ENCODE measurements at places on chromosomes 1 and 21.

- H3K36me3 ChIP-seq: no peaks in the 10 kb centered on the region
- H3K4me3 ChIP-seq: no peak overlapping the region
- no peak overlapping the region for H3K27ac ChIP-seq
Measured at GRCh38 chr1:232393010-232393409, 236.9 kb downstream of the SIPA1L2 start.

- H3K4me3 ChIP-seq: no peak overlapping the region
- no peak for DNase-seq
- no peaks in the 10 kb centered on the region for H3K27me3 ChIP-seq
- peaks cover 62% of the 10 kb centered on the region for H3K4me1 ChIP-seq
- no peak overlapping the region for H3K27ac ChIP-seq
Measured at GRCh38 chr1:87061742-87062156, 147.3 kb downstream of the HS2ST1 start.

DNA sequence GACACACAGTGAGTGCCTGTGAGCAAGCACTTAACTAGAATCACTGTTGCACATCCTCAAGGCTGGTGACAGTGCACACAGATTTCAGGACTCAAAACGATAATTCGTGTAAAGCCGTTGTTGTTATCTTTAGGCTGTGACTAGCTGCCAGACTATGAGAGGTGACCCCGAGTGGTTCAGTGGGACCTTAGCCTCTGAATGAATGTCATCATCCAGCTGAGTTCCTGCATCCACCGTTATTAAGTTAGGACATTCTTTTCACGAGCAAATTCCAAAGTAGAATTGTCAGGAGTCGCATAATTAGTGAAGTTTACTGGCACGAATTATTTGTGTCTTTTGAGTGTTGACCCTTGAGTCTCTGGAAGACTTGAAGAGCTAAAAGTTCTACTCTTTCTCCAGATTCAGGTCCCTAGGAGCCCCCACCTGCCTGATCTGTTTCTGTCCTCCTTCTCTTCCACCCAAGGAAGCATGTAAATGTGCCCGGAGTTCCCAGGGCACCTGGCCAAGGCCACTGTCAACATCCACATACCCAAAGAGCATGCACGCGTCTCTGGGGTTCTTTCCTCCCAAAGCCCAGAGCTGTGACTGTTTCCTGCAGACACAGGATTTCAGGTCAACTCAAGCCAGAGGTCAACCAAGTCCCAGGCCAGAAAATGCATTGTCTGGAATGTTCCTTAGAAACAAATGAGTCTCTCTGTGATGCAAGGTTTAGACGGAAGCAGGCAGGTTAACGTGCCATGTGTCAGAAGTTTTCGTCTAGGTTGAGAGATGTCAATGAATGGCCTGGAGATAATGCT, 207.2 kb downstream of the TOMM20 start:
- no peaks in the 10 kb centered on the region for H3K36me3 ChIP-seq
- H3K27ac ChIP-seq: no peak overlapping the region
- H3K4me1 ChIP-seq: peaks cover 20% of the 10 kb centered on the region

- H3K27me3 ChIP-seq: peaks cover 16% of the 10 kb centered on the region
- H3K36me3 ChIP-seq: no peaks in the 10 kb centered on the region
- H3K27ac ChIP-seq: no peak overlapping the region
- DNase-seq: no peak
- peaks cover 1% of the 10 kb centered on the region for H3K4me1 ChIP-seq
- no peak overlapping the region for H3K4me3 ChIP-seq
Measured at GRCh38 chr1:22263359-22263758, 120.5 kb upstream of the WNT4 start.

DNA sequence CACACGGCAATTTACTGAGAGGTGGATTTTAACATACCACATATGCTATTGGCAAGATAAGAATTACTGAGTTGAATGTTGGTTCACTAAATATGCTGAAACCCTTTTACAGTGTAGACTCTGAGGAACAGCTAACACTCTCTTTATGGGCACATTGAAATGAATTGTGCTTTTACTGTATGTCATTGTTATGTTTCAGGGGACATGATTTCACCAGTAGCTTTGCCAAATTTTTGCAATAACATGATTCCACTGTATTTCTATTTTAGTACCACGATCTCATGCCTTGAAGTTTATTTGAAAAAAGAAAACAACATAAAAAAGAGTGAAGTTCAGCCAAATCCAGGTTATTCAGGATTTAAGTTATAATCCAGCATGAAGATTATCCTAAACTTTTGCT, 188.5 kb downstream of the HLX start:
- no peaks in the 10 kb centered on the region for H3K36me3 ChIP-seq
- H3K27me3 ChIP-seq: no peaks in the 10 kb centered on the region
- H3K4me3 ChIP-seq: no peak overlapping the region
- H3K27ac ChIP-seq: no peak overlapping the region
- no peak for DNase-seq
- H3K4me1 ChIP-seq: no peaks in the 10 kb centered on the region

DNA sequence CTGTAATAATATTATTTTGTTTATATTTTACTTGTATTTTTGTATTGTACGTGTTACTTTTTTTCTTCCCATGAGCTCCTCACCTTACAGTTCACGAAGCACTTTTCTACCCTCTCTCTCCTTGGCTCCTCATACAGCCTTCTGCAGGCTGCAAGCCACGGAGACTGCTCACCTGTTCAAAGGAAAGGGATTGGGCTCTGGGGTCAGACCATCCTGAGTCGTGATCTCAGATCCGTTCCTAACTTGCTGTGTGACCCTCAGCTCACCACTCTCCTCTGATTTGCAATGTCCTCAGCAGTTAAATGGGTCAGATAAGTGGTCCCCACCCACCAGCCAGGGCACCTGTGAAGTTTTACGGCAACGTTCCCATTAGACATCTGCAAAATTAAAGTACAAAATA, 54.1 kb downstream of the VWA5B1 start:
- peaks cover 52% of the 10 kb centered on the region for H3K27me3 ChIP-seq
- H3K27ac ChIP-seq: no peak overlapping the region
- peak overlapping the region; percentile 13 for H3K4me3 ChIP-seq
- no peak for DNase-seq

DNA sequence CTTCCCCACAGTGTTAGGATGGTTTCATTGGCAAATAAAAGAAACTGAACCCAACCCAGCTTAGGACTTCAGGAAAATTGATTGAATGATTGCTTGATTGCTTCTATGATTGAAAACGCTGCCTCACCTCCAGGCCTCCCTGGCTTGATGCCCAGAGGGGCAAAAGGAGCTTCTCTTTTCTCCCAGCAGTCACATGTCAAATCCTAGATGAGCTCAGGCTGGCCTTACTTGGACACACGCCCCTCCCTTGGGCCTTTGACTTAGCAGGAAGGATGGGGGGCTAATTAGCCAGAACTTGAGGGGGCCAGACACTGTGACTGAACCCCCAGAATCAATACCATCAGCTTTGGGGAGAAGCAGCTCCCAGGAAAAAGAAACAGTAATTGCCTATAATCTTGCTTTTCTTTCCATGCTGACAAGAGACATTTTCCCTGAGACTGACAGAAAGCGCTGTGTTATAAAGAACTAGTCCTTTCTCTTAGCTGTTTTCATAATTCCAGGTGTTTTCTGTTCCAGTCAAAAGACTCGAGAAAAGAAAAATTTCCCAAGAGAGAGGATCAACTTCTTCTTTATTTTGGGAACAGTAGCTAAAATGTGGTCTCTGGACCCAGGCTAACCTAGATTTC, 50.8 kb upstream of the ATP5PO start:
- no peaks in the 10 kb centered on the region for H3K27me3 ChIP-seq
- H3K36me3 ChIP-seq: peaks cover 9% of the 10 kb centered on the region
- H3K27ac ChIP-seq: no peak overlapping the region

DNA sequence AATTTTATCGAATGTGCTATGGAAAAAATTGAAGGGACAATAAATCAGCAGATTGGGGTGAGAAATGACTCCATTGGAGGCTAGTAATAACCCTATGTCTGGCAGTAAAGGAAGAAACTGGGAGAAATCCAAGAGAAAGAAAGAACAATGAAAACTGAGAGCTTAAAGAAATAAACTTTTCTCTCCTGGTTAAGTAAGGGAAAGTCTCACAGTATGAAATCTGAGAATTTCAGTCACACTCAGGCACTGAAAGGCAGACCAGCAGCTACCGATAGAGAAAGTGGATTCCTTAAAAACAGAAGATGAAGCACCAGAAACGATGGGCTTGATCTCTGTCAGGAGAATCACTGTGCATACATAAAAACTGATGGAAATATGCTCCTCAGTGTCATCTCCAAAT, 404.2 kb downstream of the PLPP3 start:
- no peak overlapping the region for H3K4me3 ChIP-seq
- no peaks in the 10 kb centered on the region for H3K36me3 ChIP-seq
- peaks cover 6% of the 10 kb centered on the region for H3K27me3 ChIP-seq

GRCh38 chr1:43541721-43542401, 11.2 kb downstream of the PTPRF start:
- DNase-seq: no peak
- H3K36me3 ChIP-seq: no peaks in the 10 kb centered on the region
- no peak overlapping the region for H3K4me3 ChIP-seq
- H3K27me3 ChIP-seq: peaks cover 8% of the 10 kb centered on the region

DNA sequence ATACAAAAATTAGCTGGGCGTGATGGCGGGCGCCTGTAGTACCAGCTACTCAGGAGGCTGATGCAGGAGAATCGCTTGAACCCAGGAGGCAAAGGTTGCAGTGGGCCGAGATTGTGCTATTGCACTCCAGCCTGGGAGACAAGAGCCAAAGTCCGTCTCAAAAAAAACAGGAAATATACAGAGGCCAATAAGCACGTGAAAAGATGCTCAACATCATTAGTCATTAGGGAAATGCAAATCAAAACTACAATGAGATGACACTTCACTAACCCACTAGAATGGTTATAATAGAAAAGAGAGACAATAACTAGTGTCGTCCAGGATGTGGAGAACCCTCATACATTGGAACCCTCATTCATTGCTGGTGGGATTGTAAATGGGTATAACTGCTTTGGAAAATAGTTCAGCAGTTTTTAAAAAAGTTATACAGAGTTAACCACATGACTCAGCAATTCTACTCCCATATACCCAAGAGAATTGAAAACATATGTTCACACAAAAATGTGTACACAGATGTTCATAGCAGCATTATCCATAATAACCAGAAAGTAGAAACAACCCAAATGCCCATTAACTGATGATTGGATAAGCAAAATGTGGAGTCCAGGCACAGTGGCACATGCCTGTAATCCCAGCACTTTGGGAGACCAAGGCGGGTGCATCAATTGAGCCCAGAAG, 6.4 kb upstream of the E2F2 start:
- H3K27me3 ChIP-seq: no peaks in the 10 kb centered on the region
- no peak for DNase-seq
- H3K27ac ChIP-seq: no peak overlapping the region
- no peak overlapping the region for H3K4me3 ChIP-seq
- H3K4me1 ChIP-seq: peaks cover 34% of the 10 kb centered on the region
- H3K36me3 ChIP-seq: no peaks in the 10 kb centered on the region

GRCh38 chr1:152061952-152062351, 25.1 kb upstream of the S100A11 start:
- DNase-seq: no peak
- no peaks in the 10 kb centered on the region for H3K4me1 ChIP-seq
- no peak overlapping the region for H3K4me3 ChIP-seq
- peaks cover 22% of the 10 kb centered on the region for H3K27me3 ChIP-seq
- H3K36me3 ChIP-seq: no peaks in the 10 kb centered on the region

DNA sequence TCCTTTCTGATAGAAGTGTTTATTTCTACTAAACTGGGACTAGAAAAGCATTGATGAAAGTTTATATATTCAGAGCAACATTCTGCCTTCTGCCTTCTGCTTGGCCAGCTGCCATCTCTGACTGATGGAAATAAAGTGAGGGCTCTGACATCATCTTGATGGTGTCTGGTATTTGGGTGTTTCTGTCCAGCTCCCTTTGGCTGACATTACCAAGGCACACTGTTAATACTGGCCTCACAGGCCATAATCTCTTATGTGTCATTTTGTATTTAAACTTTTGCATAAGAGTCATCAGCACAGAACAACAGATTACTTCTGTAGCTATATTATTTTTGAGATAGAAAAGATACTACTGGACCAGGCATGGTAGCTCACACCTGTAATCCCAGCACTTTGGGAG, 216.9 kb downstream of the RYR2 start:
- H3K27me3 ChIP-seq: peaks cover 21% of the 10 kb centered on the region
- no peak for DNase-seq
- no peaks in the 10 kb centered on the region for H3K4me1 ChIP-seq
- no peaks in the 10 kb centered on the region for H3K36me3 ChIP-seq

DNA sequence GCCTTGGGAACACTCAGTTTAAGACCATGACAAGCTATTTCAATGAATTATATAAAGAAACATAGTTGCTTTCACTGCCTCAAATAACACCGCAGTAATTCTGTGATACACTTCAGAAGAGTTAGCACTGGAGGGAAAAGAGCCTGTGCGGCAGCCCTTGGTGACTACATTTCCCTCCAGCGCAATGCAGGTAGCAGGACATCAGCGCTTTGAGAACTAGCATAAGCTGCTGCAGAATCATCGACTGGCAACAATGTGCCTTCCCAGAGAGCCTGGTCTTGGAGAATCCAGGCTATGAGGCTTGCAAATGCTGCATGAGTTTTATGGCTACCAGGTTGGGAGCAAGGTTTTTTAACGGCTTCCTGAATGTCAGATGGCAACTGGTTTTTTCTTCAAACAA, 7.5 kb downstream of the NRIP1 start:
- no peaks in the 10 kb centered on the region for H3K36me3 ChIP-seq
- no peaks in the 10 kb centered on the region for H3K27me3 ChIP-seq
- H3K4me1 ChIP-seq: peaks cover 96% of the 10 kb centered on the region
- peak overlapping the region; percentile 56 for H3K4me3 ChIP-seq
- DNase-seq: no peak

GRCh38 chr1:179742717-179743678, at the start of gene FAM163A:
TSS of gene FAM163A (plus strand) at chr1:179743291. CDS start at chr1:179813098, 69,807 bp downstream.
- no peak for DNase-seq
- peak within 1 kb of the TSS; percentile 79 for H3K4me3 ChIP-seq
- H3K36me3 ChIP-seq: no peaks in the 10 kb centered on the region
- peaks cover 11% of the 10 kb centered on the region for H3K4me1 ChIP-seq

DNA sequence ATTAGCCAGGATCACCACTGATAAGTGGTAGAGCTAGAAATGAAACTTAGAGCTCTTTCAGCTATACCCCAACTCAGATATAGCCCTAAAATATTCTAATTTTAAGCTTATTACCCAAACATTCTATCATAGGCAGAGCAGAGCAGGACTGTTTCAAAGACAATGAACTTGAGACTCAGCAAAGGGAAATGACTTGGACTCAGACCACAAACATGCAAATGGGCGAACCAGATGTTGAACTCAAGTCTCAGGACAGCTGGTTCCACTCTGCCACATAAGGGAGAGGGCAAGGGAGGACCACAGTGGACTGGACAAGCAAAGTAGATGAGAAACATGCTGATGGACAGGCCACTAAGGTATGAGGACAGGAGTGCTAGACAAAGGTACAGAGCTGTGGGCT, 315.3 kb downstream of the OMA1 start:
- no peak overlapping the region for H3K4me3 ChIP-seq
- no peaks in the 10 kb centered on the region for H3K36me3 ChIP-seq
- H3K27me3 ChIP-seq: no peaks in the 10 kb centered on the region
- DNase-seq: no peak

- H3K4me3 ChIP-seq: peak overlapping the region; percentile 94
- peaks cover 7% of the 10 kb centered on the region for H3K27me3 ChIP-seq
- DNase-seq: no peak
- peaks cover 22% of the 10 kb centered on the region for H3K4me1 ChIP-seq
Measured at GRCh38 chr1:204507317-204508105, 8.7 kb upstream of the MDM4 start.

- no peaks in the 10 kb centered on the region for H3K27me3 ChIP-seq
- H3K4me3 ChIP-seq: no peak overlapping the region
- DNase-seq: no peak
Measured at GRCh38 chr1:161913482-161914140, 110.1 kb downstream of the OLFML2B start.

GRCh38 chr1:181092056-181092455, 3.6 kb downstream of the IER5 start:
- no peak overlapping the region for H3K27ac ChIP-seq
- peaks cover 42% of the 10 kb centered on the region for H3K4me1 ChIP-seq
- no peak for DNase-seq
- H3K36me3 ChIP-seq: peaks cover 3% of the 10 kb centered on the region
- H3K27me3 ChIP-seq: no peaks in the 10 kb centered on the region
